ENCODE measurements at places on chromosomes 12 and 14.

DNA sequence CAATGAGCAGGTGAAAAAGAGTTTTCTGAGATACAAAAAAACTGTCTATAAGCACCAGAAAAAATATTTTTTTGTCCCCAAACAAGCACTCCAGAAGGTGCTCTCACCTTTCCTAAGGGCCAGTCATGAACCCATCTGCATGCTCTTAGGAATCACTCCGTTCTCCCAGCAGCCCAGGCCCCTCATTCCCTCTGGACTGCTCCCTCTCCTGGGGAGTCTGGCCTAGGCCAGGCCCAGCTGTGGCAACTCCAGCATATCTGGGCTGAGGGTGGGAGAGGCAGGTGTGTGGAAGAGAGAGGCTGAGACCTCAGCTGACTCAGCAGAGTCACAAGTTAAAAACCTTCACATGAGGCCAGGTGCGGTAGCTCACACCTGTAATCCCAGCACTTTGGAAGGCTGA lies 54.6 kb downstream of the TRAFD1 start:
- no peak for DNase-seq

DNA sequence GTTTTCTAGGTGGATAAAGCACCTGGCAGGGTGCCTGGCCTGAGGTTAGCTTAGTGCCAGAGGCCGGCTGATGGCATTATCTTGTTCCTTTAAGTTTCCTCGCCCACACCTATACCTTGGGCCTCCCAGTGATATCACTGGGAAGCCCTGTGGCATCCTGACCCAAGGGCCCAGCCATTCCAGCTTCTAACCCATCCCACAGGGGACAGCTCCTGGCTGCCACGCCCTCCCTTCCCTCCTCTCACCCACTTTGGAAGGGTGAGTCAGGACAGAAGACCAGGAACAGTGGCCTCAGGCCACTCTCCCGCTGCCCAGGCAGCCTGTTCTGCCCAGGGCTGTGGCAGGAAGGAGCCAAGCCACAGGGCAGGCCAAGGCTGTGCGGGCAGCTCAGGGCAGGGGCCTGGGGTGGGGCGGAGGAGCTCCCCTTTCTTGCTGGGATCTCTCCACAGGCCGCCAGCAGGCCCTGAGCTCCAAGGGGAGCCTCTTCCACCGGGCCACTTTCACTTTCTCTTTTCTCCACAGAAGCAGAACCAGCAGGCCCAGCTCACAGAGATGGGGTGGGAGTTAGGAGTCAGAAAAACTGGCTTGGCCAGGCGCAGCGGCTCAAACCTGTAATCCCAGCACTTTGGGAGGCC lies 75.1 kb downstream of the IRF2BPL start:
- DNase-seq, result peak; percentile 78

DNA sequence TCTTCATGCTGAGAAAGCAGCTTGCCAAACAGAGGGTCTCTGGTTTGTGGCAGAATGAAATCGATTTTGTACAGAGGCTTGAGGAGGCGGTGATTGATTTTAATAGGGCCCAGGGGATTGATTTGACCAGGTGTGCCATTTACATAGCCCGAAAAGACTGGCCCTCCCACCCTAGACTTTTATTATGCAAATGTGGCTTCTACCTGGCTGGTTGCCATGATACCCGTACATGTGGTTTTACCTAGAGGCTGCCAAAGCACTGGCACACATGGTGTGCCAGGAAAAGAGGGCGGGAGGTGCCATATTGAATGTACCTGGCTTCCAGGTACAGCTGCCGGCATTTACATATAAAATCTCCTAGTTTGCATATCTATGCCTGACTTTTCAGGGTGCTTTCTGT lies 18.0 kb upstream of the GUCY2C start:
- no peak for DNase-seq

- no peak for DNase-seq
Observed at GRCh38 chr14:105581551-105582341, 55.4 kb downstream of the TMEM121 start.

GRCh38 chr12:332581-333205 lies 56.4 kb downstream of the KDM5A start:
- DNase-seq, result no peak
